ENCODE measurements at places on chromosomes 3 and 15. TPM values are rescaled to one million over a fixed set of nuclear protein-coding genes. Genes with fewer than 3 reads are reported as not detected.
A peak's percentile ranks its signal among the peaks of the same experiment; 100 is the strongest.

CGNL1 gene
- total RNA-seq = not detected

CIB1 gene
- 95.2 TPM for total RNA-seq

HYPK gene
- total RNA-seq = 23.6 TPM

PLA2G4D gene
- total RNA-seq = not detected

DNA sequence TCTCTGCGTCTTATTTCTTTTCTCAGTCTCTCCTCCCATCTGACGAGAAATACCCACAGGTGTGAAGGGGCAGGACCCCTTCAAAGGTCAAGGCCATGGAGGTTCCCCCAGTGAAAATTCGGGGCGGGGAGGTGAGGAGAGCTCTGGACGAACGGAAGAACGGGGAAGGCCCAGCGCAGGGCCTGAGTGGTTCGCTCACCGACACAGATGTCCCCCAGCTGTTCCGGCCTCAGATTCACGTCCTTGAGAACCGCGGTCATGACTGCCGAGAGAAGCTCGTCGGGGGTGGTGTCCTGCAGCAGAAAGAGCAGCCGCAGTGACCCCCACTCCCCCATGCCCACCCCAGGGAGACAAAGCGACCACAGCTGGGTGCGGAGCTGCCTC lies 542 bp downstream of the ACAA1 start:
- no peaks in the 10 kb centered on the region for H3K27me3 ChIP-seq
- DNase-seq = peak; percentile 17
- H3K4me1 ChIP-seq = peaks cover 81% of the 10 kb centered on the region
- peaks cover 27% of the 10 kb centered on the region for H3K36me3 ChIP-seq
- peak overlapping the region; percentile 95 for H3K4me3 ChIP-seq
- H3K27ac ChIP-seq = peak overlapping the region; percentile 86

- H3K27ac ChIP-seq = no peak overlapping the region
- H3K4me1 ChIP-seq = peaks cover 10% of the 10 kb centered on the region
- no peaks in the 10 kb centered on the region for H3K27me3 ChIP-seq
- no peak for DNase-seq
Measured at GRCh38 chr3:119681279-119681678, 4.1 kb upstream of the COX17 start.

DNA sequence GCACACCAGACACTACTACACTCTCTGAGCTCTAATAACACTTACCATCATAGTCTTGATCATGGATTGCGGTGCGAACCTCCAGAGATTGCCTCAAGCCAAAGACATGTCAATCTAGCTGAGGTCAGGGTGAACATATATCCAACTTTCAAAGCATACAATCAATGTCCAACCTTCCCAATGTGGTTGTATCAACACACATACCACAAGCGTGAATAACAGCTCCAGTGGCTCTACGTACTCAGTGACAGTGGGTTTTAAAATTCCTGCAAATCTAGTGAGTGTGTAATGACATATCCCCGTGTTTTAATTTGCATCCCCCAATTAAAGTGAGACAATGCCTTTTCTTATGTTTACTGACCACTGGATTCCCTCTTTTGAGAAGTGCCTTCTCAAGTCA lies 29.6 kb downstream of the SFMBT1 start:
- no peak overlapping the region for H3K27ac ChIP-seq
- no peaks in the 10 kb centered on the region for H3K36me3 ChIP-seq

DNA sequence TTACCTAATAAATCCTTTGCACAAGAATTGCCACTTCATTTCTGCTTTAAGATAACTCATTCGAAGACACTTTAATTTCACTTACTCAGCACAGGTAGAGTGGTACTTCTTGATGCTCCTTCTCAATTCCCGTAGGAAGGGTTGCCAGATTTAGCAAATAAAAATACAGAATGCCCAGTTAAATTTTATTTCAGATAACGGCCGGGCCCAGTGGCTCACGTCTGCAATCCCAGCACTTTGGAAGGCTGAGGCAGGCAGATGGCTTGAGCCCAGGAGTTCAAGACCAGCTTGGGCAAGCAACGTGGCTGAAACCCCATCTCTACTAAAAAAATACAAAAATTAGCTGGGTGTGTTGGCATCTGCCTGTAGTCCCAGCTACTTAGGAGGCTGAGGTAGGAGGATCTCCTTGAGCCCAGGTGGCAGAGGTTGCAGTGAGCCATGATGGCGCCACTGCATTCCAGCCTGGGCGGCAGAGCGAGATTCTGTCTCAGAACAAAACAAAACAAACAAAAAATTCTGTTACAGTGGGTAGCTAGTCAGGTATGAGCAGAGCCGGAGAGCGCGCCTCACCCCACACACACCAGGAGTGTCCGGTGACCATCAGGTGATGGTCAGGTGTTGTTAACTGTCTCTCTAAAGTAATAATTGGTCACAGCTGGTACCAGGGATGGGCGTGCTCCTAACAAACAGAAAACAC lies 92.8 kb downstream of the DNAH12 start:
- no peak overlapping the region for H3K27ac ChIP-seq
- no peaks in the 10 kb centered on the region for H3K27me3 ChIP-seq
- no peaks in the 10 kb centered on the region for H3K4me1 ChIP-seq
- H3K4me3 ChIP-seq = no peak overlapping the region

DNA sequence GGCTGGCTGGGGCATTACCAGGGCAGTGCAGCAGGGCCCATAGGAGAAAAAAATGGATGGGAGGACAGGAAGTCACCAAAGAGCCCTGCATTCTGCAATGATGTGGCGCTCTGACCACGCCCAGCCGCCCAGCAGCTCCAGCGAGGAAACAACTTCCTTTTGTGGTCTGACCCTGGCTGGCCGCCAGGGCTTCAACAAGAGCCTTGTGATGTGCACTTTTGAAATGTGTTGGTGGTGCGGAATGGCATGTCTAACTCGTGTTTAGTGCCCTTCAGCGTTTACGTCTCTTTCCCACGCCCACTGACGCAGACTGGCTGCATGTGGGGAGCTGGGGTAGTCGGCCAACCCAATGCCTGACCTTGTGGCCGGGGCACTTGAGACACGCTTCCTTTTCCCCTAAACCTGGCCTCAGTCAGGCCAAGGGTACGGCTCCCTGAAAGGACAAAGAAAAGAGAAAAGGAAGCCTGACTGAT lies 81.9 kb upstream of the CTNNB1 start:
- H3K4me3 ChIP-seq = peak overlapping the region; percentile 31
- no peaks in the 10 kb centered on the region for H3K36me3 ChIP-seq
- peak; percentile 88 for DNase-seq
- peak overlapping the region; percentile 59 for H3K27ac ChIP-seq
- H3K4me1 ChIP-seq = peaks cover 29% of the 10 kb centered on the region

- H3K27ac ChIP-seq = no peak overlapping the region
- H3K36me3 ChIP-seq = no peaks in the 10 kb centered on the region
- H3K4me3 ChIP-seq = no peak overlapping the region
- H3K27me3 ChIP-seq = no peaks in the 10 kb centered on the region
Measured at GRCh38 chr3:111863942-111864694, 5.1 kb downstream of the PHLDB2 start.

DNA sequence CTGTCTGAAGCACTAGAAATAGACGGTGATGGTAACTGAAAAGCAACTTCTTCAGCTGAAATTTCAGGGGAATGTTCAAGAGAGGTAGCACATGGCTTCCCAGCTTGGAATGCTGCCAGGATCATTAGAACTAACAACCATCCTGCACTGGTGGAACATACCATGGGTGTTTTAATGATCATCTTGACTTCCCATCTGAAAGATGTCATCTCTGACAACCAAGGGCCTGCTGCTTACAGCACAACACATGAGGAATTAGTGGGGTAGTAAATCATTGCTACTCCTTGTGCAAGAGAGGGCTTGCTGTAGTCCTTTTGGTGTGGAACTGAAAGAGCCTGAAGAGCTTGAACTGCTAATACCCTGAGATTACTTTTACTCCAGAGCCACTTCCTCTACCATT lies 853.7 kb downstream of the MCTP2 start:
- H3K4me1 ChIP-seq = no peaks in the 10 kb centered on the region
- H3K36me3 ChIP-seq = no peaks in the 10 kb centered on the region
- H3K4me3 ChIP-seq = no peak overlapping the region
- no peak overlapping the region for H3K27ac ChIP-seq
- no peaks in the 10 kb centered on the region for H3K27me3 ChIP-seq

- no peaks in the 10 kb centered on the region for H3K36me3 ChIP-seq
- H3K4me1 ChIP-seq = peaks cover 28% of the 10 kb centered on the region
- DNase-seq = no peak
- peak overlapping the region; percentile 84 for H3K27ac ChIP-seq
Measured at GRCh38 chr3:11272906-11273574, 843 bp downstream of the ATG7 start.

- H3K27me3 ChIP-seq = no peaks in the 10 kb centered on the region
- no peaks in the 10 kb centered on the region for H3K4me1 ChIP-seq
- no peak overlapping the region for H3K4me3 ChIP-seq
Measured at GRCh38 chr3:127003601-127004280, 20.8 kb downstream of the PLXNA1 start.
